ENCODE measurements at places on chromosomes 11 and 22.

DNA sequence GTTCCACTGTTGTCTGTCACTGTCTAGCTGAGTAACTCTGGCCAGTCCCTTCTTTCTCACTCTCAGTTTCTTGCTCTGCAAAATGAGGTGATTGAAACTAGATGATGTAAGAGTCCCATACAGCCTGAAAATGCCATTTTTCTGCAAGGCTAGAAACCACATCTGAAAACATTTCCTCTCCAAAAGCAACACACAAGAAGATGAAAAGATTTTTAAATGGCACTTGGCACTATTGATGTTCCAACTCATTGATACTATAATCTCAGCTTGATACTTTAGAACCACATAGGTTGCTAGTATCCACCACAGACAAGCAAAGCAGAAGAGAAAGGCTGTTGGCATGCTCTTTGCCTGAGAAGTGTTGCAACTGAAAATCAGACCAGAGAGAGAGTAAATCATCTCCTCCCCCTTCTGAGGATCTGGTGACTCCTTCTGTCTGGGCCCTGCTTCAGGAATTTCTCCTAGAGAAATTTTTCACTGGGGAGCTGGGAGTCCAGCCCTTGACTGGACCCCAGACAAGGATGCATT is 1217.9 kb downstream of the LRRC4C start:
- no peak for DNase-seq

- no peak for DNase-seq
Observed at GRCh38 chr11:124172599-124172998, 10.5 kb upstream of the OR10D3 start.

GRCh38 chr11:114775875-114776621 is 97.7 kb downstream of the NXPE2 start:
- no peak for DNase-seq

DNA sequence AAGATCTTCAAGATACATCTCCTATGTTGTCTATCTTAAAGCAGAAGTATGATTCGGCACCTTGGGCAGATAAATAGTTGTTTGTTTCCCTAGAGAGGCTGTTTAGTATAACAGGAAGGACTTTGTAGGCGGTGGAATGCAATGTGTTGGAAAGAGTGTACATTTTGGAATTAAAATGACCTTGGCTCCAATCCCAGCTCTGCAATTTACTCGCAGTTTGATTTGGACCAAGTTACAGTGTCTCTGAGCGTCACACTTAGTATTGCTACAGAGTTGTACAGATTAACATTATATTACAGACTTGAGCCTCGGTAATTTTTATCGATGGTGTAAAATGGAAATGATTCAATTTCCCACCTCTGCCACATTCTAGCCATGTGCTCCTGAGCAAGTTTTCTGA is 265.3 kb downstream of the OPCML start:
- DNase-seq = no peak

- no peak for DNase-seq
Observed at GRCh38 chr11:134569195-134569594, 157.2 kb upstream of the B3GAT1 start.

DNA sequence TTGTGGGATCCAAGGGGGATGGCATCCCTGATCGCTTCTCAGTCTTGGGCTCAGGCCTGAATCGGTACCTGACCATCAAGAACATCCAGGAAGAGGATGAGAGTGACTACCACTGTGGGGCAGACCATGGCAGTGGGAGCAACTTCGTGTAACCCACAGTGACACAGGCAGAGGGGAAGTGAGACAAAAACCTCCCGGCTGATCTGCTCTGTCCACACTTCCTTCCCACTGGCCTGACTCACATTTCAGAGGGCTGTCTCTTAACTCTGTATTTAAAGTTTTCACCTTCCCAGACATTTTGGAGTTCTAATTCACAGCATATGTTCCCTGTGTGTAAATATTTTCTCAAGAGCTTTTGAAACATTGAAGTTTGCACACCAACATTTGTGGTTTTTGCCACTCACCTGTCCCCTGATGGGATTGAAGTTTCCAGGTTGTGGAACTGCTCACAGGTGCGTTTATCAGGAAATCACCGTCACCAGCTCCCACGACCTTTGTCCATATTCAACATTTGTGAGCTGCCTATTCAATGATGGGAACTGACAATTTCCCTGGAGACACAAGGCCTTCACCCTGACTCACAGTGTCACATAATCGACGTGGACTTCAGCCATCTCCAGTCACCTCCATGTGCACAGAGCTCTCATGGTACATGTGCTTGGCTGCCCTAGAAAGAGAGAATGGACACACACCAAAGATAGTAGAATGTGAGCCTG is 99.2 kb downstream of the VPREB1 start:
- no peak for DNase-seq

DNA sequence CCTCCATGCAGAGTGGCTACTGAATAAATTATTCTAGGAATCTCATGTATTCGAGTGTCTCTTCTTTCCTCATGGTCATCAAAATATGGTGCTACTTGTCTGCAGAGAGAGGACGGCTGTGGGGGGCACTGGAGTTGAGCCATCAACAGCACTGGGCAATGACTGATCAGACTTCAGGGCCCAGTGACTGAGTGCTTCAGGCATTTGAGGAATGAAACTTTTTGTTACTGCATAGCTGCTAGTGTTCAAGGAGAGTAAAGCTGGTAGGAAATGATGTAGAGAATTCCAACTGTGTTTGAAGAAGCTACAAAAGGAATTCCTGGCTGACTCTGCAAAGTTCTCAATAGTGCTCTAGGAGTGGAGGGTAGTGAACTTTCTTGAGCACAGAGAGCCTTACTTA is 277.7 kb downstream of the CADM1 start:
- DNase-seq = no peak

DNA sequence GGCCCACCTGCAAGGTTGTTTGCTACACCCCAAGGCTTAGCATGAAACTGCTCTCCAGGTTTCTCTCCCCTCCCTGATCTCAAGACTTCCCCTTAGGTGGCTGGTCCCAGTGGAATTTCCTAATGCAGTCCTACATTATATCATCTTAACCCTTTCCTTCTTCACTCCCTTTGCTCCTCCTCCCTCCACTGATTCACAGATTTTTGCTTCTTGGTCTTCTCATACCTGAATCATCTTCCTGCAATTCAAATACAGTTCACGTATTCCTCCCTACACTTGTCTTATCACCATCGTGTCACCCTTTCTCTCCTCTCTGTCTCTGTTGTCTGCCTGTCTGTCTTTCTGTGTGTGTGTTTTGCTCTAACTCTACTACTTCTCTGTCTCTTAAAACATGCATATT is 17.0 kb downstream of the MMP10 start:
- DNase-seq = no peak

DNA sequence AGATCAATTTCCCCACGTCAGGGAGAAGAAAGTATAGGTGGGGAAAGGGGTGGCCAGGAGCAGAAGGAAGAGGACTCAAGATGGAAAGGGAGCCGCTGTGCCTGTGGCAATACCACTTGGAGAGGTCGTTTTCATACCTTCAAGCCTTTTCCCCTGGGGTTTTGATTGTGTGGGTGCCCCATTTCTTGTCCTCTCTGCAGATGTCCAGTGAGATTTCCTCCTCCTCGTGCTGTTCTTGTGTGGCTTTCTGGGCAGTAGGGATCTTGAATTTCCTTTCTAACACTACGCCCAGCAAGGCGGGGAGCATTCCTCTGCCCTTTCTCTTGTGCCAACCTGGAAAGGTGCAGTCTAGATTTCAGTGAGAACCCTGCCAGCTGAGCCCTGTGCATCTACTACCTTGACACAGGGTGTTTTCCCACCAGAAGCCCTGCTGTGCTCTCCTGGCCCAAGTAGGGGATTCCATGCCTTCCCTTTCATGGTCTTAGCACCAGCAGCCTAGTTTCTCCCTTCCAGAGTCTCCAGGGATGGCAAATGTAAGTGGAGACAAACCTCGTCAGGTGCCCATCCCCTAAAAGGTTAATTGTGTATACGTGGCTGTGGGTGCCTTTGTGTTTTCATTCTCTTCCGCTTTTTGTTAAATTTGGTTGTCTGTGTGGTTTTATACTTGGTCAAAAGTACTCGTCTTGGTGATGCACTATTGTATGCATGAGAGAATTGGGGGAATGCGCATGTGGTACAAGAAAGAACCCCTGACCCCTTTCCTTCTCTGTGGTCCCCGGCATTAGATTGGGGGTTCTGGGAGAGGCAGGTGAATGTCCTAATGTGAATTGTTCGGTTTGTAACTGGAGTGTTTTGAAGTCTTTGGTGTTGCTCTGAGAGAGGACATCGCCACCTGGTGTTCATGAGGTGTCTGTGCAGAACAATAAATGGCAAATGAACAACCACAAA is 71.4 kb upstream of the MPEG1 start:
- DNase-seq = no peak

DNA sequence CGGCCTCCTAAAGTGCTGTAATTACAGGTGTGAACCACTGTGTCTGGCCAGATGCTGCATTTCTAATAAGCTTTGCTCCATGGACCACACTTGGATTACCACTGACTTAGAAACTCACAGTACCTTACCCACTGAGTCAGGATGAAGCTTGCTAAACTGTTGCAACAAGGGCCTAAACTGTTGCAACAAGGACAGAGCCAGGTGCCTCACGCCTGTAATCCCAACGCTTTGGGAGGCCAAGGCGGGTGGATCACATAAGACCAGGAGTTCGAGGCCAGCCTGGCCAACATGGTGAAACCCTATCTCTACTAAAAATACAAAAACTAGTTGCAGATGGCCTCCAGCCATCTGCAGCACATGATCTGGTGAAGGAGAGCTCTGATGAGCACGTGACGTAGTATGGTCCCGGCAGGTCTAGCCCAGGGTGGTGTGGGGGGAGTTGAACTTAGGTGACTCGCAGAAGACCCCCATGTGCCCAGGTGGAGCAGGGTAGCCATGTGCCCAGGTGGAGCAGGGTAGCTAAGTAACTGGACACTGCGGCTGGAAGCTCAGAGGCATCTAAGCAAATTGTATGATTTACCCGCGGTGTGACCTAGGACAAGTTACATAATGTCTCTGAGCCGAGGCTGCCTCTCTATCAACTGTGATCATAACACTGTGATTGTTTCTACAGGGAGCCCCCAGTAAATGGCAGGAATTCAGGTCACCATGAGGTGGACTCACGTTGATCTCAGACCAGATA is 8.4 kb downstream of the SLC25A45 start:
- no peak for DNase-seq

GRCh38 chr22:36021606-36022153 is 6.9 kb downstream of the RBFOX2 start:
- no peak for DNase-seq

GRCh38 chr22:26646158-26646557 is 11.2 kb upstream of the MIAT start:
- no peak for DNase-seq

GRCh38 chr11:48019217-48019584 is 38.8 kb downstream of the PTPRJ start:
- DNase-seq = peak; percentile 72

DNA sequence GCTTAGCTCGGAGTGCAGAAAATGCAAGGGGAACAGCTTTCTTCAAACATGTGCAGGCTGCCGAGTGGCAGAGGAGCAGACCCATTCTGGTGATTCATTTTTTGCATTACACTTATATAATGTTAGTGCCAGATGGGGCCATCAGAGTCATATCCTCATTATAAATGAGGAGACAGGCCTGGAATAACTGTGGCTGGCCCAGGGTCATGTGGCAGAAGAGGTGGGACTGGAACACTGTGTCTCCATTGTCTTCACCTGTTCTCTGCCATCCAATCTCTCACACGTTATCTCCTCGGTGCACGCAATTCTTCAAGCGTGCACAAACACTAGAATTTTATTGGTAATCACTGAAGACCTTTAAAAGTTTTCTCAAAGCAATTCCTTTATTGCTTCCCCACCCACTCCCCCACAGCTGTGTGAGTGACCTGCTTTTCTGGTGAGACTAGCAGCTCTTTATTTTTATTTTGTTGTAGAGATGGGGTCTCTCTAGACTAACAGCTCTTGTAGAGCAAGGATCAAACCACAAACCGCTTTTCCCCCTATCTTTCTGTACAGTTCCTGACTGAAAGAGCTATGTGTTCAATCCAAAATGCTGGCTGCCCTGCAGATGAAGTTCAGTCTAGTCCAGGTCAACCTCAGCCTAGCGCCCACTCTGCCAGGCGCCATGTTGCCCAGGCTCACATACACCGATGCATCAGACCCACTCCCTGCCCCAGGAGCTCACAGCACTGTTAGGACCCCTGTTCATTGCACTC is 75.3 kb downstream of the ST3GAL4 start:
- DNase-seq = no peak

DNA sequence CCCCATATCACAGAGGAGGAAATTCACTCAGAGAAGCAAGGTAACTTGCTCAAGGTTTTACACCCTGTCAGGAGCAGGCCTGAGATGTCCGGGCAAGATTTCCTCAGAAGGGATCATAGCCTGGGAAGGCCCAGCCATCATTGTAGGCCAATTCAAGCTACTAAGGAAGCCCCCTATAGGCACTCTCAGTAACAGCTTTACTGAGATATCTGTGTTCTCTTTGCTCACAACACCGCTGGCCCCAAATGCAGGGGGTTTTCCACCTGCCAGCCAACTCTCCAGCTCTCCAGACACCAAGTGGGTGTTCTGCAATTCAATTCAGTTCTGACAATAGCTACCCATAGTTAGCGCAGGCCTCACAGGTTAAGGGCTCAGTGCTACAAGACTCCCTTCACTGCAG is 84.0 kb downstream of the SLC36A4 start:
- DNase-seq = no peak

GRCh38 chr11:77800449-77800848 is 20.1 kb downstream of the RSF1 start:
- DNase-seq = no peak

DNA sequence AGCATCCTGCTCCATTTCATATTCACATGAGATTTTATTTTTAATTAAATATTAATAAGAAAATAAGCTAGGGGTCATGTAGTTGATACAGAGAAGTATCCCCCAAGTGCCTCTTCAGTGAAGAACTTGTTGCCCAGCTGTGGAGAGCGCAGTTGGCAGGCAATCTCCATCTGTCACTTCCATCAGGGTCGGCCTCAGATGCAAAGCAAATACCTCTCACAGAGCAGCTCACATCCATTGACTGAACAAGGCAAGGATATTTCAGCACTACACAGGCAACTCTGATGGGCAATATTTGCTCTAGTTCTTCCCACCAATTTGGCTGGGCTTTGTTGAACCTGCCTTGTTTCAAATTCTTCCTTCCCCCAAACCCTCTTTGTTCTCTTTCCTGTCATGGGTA is 129.4 kb downstream of the NOX4 start:
- DNase-seq = no peak

- no peak for DNase-seq
Observed at GRCh38 chr22:30655532-30655931, 12.1 kb downstream of the DUSP18 start.

DNA sequence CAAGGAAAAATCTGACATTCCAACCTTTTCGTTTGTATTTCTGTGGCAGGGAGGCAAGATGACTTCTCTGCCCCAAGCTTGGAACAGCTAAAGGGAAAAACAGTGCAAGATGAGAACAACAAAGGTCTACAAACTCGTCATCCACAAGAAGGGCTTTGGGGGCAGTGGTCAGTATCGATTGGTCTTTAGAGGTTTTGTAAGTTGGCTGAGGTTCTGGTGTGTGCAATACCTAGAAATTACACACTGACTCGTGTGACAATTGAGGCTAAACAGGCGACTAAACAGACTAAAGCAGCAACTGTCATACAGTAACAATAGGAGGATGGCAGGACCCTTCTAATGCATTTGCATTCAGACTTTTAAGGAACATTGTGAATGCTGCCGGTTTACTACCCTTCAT is 994 bp downstream of the DEPDC5 start:
- no peak for DNase-seq
